Endothelial cell of umbilical vein (primary cell): ENCODE measurements at places on chromosomes 4 and X. TPM values are rescaled to one million over a fixed set of nuclear protein-coding genes. Genes with fewer than 3 reads are reported as not detected.

DNA sequence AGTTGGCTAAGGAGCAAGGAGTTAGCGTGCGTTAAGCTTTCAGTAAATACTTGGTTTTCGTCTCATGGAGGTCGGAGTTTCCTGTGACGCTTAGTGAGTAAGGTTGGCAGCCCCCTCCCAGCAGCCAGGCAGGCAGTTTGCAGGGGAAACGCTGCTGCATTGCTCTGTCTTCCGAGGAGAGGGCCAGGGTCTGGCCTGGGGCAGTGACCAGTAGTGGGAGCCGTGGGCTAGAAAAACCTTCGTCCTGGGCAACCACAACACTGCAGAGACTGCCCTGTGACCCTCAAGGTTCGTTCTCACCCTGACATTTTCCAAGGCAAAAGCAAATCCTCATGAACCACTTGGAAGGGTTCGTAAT, 432 bp downstream of the TMEM175 start:
- no peaks in the 10 kb centered on the region for H3K27me3 ChIP-seq
- no peak for DNase-seq
- peaks cover 2% of the 10 kb centered on the region for H3K36me3 ChIP-seq
- H3K27ac ChIP-seq, result peak overlapping the region; percentile 71
- peaks cover 9% of the 10 kb centered on the region for H3K4me1 ChIP-seq
- H3K4me3 ChIP-seq, result peak overlapping the region; percentile 83

- H3K4me1 ChIP-seq, result no peaks in the 10 kb centered on the region
- DNase-seq, result no peak
- H3K36me3 ChIP-seq, result no peaks in the 10 kb centered on the region
- H3K4me3 ChIP-seq, result no peak overlapping the region
- no peak overlapping the region for H3K27ac ChIP-seq
These were observed 146.6 kb downstream of the AASDH start for GRCh38 chr4:56240554-56241174.

Gene GLRA3
- not detected in 2 replicates for total RNA-seq

DNA sequence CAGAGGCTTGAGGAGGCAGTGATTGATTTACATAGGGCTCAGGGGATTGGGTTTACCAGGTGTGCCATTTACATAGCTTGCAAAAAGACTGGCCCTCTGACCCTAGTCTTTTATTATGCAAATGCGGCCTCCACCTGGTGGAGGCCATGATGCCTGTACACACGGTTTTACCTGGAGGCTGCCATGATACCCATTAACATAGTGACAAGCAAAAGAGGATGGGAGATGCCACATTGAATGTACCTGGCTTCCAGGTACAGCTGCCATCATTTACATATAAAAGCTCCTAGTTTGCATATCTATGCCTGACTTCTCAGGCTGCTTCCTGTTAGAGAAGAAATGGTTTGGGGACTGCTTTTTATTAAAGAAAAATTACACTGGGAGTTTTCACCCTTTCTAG, 72.0 kb downstream of the NEXMIF start:
- no peak overlapping the region for H3K27ac ChIP-seq
- H3K27me3 ChIP-seq, result no peaks in the 10 kb centered on the region
- no peaks in the 10 kb centered on the region for H3K36me3 ChIP-seq
- no peak overlapping the region for H3K4me3 ChIP-seq
- no peak for DNase-seq

DNA sequence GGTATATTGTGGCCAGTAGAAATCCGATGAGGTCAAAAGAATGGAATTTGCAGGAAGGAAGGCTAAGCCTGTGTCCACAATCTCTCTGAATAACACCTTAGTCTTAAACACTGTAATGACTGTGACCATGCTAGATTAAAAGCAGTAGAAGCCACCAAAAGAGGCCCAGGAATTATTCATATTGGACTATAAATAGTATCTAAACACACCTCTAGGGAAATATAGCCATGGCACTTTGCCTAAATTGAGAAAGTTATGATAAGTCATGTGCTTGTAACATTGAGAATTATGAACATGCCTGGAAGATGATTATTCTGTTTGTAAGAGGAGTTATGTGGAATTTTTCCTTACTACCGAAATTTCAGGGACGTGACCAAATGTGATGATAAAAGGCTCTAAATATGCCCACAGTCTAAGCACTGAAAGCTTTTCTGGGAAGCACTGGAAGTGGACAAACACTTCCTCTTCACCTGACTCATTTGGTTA, 298.5 kb downstream of the KCTD8 start:
- peak overlapping the region; percentile 93 for H3K27ac ChIP-seq
- no peaks in the 10 kb centered on the region for H3K36me3 ChIP-seq
- H3K27me3 ChIP-seq, result no peaks in the 10 kb centered on the region
- peaks cover 65% of the 10 kb centered on the region for H3K4me1 ChIP-seq
- DNase-seq, result peak; percentile 77

DNA sequence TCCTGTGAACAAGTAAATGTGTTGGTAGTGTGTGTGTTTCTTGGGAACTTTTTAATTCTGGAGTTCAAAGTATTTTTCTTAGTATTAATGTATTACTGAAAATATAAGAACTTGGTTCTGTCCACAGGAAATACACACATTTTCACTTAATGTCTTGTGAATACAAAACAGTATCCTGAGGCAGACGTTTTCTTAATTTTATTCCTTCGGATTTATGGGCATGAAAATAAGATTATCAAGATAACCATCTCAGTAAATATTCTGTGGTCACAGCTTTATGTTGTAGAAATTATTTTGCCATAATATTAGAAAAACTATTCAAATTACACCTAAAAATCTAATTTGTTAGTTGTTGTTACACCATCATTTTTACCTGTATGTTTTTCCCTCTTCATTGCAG, 29.8 kb downstream of the NFKB1 start:
- H3K27ac ChIP-seq, result no peak overlapping the region
- H3K27me3 ChIP-seq, result no peaks in the 10 kb centered on the region
- DNase-seq, result no peak

Gene BCOR
- 23.9 and 24.2 TPM in 2 replicates for total RNA-seq

DNA sequence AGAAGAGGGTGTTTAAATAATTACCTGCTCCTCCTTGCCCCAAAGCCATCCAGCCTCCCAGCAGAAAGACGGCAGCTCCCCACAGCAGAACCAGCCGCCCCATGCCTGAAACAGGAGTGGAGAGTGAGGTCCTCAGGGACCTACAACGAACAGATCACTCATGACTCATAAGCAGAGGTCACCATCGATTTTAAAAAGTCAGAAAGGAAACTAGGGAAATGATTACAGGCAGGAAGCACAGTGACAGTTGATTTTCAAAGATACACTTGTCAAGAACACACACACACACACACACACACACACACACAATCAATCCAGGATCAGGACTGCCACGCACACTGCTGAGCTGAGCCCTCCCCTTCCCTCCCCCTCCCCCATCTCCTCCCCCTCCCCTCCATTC, at the start of gene CRLF2:
CRLF2 (minus strand) TSS at position 118 of the 400 bp plus-strand sequence; CDS start at position 103, 15 bp downstream.
- H3K4me1 ChIP-seq, result no peaks in the 10 kb centered on the region
- H3K4me3 ChIP-seq, result no peak within 1 kb of the TSS
- H3K36me3 ChIP-seq, result no peaks in the 10 kb centered on the region
- DNase-seq, result no peak

- no peaks in the 10 kb centered on the region for H3K27me3 ChIP-seq
- H3K27ac ChIP-seq, result no peak overlapping the region
- H3K4me3 ChIP-seq, result no peak overlapping the region
- H3K4me1 ChIP-seq, result no peaks in the 10 kb centered on the region
These were observed 58.1 kb upstream of the ADRA2C start for GRCh38 chr4:3708103-3708510.

Gene VGLL1
- total RNA-seq, result not detected in 2 replicates

Gene AKAP14
- total RNA-seq, result not detected in 2 replicates

GRCh38 chr4:158778712-158779111, 9.9 kb downstream of the FNIP2 start:
- no peak overlapping the region for H3K4me3 ChIP-seq
- no peaks in the 10 kb centered on the region for H3K27me3 ChIP-seq
- H3K27ac ChIP-seq, result no peak overlapping the region

Gene SERTM2
- total RNA-seq, result not detected in 2 replicates

DNA sequence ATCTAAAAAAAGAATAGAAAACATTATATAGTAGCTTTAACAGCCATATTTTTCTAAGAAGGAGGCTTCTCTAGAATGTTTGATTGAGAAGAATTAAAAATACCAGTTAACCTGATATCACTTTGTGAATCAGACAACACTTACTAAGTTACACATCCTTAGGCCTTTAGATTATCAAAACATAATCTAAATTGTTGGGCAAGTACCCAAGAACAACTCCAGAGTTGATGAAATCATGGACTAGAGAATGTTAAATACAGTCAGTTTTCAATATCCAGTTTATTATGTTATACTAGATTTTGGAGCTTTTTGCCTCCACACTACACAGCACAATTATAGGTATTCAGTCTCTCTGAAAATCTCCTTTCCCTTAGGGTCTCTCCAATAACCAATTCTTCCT, 39.6 kb downstream of the ARL13A start:
- peaks cover 7% of the 10 kb centered on the region for H3K4me1 ChIP-seq
- peak; percentile 5 for DNase-seq
- H3K36me3 ChIP-seq, result no peaks in the 10 kb centered on the region
- H3K4me3 ChIP-seq, result no peak overlapping the region
- H3K27ac ChIP-seq, result no peak overlapping the region

DNA sequence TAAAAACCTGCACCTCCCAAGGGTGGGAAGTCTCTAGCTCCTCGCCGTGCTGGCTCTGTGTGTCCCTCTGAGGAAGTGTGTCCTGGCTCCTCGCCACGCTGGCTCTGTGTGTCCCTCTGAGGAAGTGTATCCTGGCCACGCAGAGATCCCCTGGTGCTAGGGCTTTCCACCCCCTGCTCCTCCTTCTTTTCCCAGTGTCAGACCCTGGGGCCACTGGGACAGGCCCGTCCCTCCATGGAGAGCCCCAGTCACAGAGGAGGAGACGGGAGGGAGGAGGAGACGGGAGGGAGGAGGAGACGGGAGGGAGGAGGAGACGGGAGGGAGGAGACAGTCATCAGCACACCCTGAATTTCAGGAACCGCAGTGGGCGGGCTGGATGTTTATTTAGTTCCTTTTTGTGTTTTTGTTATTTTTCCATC, 53.8 kb upstream of the HGFAC start:
- peak; percentile 58 for DNase-seq
- H3K4me3 ChIP-seq, result no peak overlapping the region
- no peaks in the 10 kb centered on the region for H3K27me3 ChIP-seq
- peaks cover 37% of the 10 kb centered on the region for H3K4me1 ChIP-seq

Gene TCEANC
- total RNA-seq, result 0.75 and 1.8 TPM in 2 replicates

Gene STOX2
- total RNA-seq, result 0.02 and 0.24 TPM in 2 replicates

DNA sequence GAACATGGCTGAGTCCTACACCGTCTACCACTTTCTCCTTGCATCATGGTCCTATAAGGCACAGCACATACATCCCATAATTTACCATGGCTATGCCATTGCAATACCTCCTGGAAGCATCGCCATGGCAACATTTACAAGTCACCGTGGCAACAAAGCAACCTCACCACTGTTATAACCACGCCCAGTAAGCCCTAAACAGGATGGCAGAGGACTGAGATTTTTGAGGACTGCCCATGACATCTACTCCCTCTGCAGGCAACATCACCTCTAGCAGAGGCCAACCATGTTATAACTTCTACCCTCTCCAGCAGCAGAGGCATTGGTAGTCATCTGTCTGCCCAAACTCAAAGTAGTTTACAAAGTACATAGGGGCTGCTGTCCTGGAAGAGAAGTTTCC, 29.7 kb downstream of the BCOR start:
- no peaks in the 10 kb centered on the region for H3K36me3 ChIP-seq
- no peaks in the 10 kb centered on the region for H3K27me3 ChIP-seq
- DNase-seq, result no peak
- peaks cover 4% of the 10 kb centered on the region for H3K4me1 ChIP-seq
- no peak overlapping the region for H3K27ac ChIP-seq

- no peak overlapping the region for H3K27ac ChIP-seq
- no peak overlapping the region for H3K4me3 ChIP-seq
- no peaks in the 10 kb centered on the region for H3K36me3 ChIP-seq
- H3K27me3 ChIP-seq, result no peaks in the 10 kb centered on the region
- DNase-seq, result no peak
- H3K4me1 ChIP-seq, result peaks cover 15% of the 10 kb centered on the region
These were observed 17.0 kb downstream of the PDGFC start for GRCh38 chr4:156954587-156954986.

Gene IL13RA1
- total RNA-seq, result 61.9 and 66.4 TPM in 2 replicates

DNA sequence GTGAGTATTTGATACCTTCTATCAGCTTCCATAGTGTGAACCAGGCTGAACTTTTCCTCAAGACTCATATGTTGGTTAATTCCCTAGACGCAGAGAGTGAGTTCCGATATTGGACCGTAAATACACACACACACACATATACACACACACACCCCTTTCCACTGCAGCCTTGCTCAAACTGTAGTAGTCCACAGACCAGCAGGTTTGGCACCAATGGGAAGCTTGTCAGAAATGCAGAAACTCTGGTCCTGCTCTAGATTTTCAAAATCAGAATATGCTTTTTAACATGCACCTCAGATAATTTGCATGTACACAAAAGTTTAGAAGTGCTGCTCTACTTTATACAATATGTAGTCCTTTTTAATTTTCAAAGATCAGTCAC, 27.6 kb upstream of the ZNF280C start:
- H3K27ac ChIP-seq, result no peak overlapping the region
- H3K4me3 ChIP-seq, result no peak overlapping the region
- H3K27me3 ChIP-seq, result no peaks in the 10 kb centered on the region
- DNase-seq, result no peak
- H3K36me3 ChIP-seq, result no peaks in the 10 kb centered on the region
- no peaks in the 10 kb centered on the region for H3K4me1 ChIP-seq

Gene ASB12
- not detected in 2 replicates for total RNA-seq

Gene PDCL2
- not detected in 2 replicates for total RNA-seq

Gene RNF150
- total RNA-seq, result 0.30 and 0.33 TPM in 2 replicates

- DNase-seq, result no peak
- H3K4me1 ChIP-seq, result no peaks in the 10 kb centered on the region
These were observed 155.8 kb downstream of the ATP10D start for GRCh38 chr4:47640911-47641310.

GRCh38 chr4:26839016-26839415, 21.6 kb upstream of the STIM2 start:
- no peak overlapping the region for H3K4me3 ChIP-seq
- no peak for DNase-seq

- no peaks in the 10 kb centered on the region for H3K36me3 ChIP-seq
- no peaks in the 10 kb centered on the region for H3K27me3 ChIP-seq
- peaks cover 19% of the 10 kb centered on the region for H3K4me1 ChIP-seq
- no peak overlapping the region for H3K27ac ChIP-seq
- peak; percentile 58 for DNase-seq
- H3K4me3 ChIP-seq, result no peak overlapping the region
These were observed 20.0 kb upstream of the CAMK2D start for GRCh38 chr4:113781439-113782040.

GRCh38 chr4:76305971-76306881, at the start of gene STBD1:
Gene STBD1 (plus strand): TSS chr4:76306733. CDS start chr4:76306770, 37 bp downstream.
- no peaks in the 10 kb centered on the region for H3K36me3 ChIP-seq
- no peaks in the 10 kb centered on the region for H3K27me3 ChIP-seq
- peaks cover 6% of the 10 kb centered on the region for H3K4me1 ChIP-seq
- DNase-seq, result peak; percentile 57
- peak within 1 kb of the TSS; percentile 75 for H3K4me3 ChIP-seq
- no peak within 1 kb of the TSS for H3K27ac ChIP-seq

- H3K27ac ChIP-seq, result no peak overlapping the region
- peaks cover 2% of the 10 kb centered on the region for H3K36me3 ChIP-seq
- no peaks in the 10 kb centered on the region for H3K4me1 ChIP-seq
These were observed 22.7 kb downstream of the WDR19 start for GRCh38 chr4:39205000-39205399.

Gene LNX1
- total RNA-seq, result 1.3 and 1.9 TPM in 2 replicates
